GF-D8 (cell line): ENCODE measurements at places on chromosomes 12 and 14.

DNA sequence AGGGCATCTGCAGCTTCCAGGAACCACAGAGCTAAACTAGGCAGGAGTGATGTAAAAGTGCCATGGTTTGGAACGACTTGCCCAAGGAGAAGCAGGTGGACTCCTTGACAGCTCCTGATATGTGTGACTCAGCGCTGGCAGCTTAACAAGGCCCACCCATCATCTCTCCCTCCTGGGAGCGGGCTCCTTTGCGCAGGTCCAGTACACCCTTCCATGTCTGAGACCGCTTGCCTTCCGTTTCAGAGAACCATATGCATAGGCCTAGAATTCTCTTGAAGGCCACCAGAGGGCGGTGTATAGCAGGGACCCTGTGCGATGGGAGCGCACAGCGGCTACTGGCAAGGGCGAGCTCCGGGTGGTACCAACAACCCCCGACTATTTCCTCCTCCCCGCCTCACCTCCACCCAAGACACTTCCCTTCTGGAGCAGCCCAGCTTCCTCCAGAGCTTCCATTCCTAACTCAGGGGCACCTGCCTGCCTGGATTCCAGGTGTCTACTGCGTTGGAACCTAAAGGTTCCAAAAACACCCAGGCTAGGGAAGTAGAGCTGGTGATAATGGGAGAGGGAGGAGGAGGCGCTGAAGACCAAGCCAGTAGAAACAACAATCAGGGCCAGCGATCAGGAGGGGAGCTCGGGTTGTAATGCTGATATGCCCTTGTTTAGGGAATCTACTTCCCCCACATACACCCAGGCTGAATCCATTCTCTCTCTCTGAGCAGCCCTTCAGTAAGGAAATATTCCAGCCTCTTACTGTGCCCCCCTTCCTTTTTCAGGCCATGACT lies 6.3 kb downstream of the DHH start:
- DNase-seq, result peak; percentile 47

GRCh38 chr14:95533391-95533821 lies 1.4 kb upstream of the GLRX5 start:
- no peak for DNase-seq

- no peak for DNase-seq
These were observed 38.6 kb downstream of the NOC4L start for GRCh38 chr12:132182711-132183365.

GRCh38 chr12:3040663-3041544 lies 36.3 kb upstream of the TSPAN9 start:
- DNase-seq, result no peak

- no peak for DNase-seq
These were observed 63.3 kb downstream of the ACSS3 start for GRCh38 chr12:81141217-81141616.

DNA sequence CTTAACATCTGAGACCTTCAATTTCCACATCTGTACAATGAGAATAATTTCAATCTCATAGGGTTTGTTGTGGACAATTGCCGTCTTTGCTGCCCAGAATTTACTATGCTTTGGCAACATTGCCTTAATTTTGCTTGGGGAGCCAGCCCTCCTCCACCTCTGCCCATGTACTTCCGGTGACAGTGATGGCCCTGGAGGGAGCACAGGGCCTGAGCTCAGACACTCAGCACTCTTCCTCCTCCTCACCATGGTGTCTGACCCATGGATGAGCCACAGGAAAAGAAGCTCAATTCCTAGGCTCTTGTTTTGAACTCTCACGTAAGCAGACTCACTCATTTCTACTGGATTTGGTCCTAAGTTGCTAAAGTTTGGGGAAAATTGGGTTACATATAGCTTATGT lies 58.2 kb downstream of the TBC1D30 start:
- DNase-seq, result no peak

GRCh38 chr12:27176765-27177164 lies 67.3 kb upstream of the STK38L start:
- DNase-seq, result no peak

DNA sequence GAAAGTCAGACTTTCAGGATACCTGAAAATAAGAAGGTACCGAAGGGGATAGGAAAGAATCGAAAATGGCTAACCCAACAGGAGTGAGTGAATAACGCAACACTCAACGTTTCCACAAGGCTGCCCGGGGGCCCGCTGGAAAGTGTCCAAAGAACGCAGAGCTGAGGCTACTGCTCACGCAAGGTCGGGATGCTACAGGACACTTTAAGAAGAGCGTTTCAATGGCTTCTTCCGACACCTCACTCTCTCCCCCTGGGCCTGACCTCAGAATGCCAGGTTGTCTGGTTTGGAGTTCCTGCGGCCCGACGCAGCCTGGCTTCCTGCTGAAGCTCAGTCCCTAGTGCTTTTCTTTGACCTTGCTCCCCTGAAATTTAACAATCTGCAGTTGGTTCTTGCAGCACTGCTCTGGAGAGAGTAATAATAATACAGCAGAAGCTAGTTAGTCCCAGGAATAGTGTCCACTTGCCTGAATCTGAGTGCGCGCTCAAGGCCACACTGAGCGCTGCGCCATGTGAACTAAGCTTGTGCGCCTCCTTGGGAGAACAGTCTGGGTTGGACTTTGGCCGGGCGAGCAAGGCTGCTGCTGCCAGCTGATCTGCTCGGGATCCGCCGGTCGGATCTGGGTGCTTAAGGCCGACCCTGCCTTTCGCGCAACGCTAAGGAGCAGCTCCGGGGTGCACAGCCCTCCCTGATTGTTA lies 2.0 kb upstream of the ALX1 start:
- DNase-seq, result no peak

DNA sequence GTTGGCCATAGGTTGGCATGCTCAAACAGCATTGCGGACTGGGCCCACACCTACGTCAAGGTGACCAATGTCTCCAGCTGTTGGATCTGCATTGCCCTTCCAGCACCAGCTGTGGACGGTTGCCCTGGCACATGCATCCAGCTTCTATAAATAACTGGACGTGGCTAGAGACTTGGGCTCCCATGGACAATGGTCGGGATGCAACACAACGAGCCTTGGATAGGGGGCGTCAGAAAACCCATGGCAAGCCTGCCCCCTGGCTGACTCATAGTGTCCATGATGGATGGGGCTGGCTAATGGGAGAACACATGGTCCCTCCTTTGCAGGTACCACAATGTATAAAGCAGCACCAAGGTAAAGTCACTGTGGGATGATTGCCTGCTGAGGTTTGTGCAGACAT lies 331.6 kb upstream of the FAR2 start:
- no peak for DNase-seq

DNA sequence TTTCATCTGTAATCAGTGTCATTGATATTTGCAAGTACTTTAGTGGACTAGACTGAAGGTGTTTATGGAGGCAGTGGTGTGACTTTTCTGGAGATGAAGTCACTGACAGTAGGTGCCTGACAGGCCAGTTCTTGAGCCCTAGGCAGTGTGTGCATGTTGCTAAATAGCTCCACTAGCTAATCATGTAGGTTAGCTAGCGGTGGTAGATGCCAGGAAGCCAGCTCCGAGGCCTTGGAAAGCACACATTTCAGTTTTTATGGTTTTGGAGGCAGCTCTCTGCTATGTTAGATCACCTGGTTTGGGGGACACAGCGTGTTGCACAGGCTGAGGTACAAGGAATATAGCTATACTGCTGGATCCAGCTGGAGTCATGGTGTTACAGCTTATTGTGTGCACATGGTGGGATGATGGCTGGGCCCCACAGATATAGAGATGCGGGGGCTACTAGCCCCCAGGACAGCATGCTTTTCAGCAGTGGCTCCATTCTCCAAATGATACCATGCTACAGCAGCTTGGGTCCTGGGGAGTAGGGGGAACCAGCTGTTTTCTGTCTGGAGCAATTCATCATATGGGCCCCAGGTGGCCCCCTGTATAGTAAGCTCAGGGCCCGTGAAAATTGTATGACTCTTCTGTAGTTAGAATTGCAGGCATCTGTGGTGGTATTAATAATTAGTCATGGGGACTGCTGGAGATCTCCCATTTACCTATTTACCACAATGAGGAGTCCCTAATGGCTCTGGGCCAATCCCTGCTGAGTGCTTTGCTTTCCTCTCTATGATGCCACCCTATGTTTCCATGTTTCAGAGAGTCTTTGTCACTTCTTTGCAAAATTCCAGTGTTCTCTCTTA lies 367.2 kb upstream of the LMO3 start:
- DNase-seq, result no peak

DNA sequence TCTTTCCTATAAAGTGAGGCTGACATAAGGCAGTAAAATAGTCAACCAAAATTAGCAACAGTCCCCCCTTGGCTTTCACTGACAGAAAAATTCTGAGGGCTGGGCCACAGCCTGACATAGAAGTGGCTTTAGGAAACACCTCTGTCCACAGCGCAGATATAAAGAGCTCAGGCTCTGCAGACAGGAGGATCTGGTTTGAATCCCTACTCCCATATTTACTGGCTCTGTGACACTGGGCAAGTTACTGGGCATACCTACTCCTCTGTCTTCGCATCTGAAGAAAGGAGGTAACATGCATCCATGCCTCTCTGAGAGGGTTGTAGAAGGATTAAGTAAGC lies 95.3 kb downstream of the STXBP6 start:
- no peak for DNase-seq

- no peak for DNase-seq
These were observed 70.8 kb downstream of the POLR3B start for GRCh38 chr12:106428384-106428783.

DNA sequence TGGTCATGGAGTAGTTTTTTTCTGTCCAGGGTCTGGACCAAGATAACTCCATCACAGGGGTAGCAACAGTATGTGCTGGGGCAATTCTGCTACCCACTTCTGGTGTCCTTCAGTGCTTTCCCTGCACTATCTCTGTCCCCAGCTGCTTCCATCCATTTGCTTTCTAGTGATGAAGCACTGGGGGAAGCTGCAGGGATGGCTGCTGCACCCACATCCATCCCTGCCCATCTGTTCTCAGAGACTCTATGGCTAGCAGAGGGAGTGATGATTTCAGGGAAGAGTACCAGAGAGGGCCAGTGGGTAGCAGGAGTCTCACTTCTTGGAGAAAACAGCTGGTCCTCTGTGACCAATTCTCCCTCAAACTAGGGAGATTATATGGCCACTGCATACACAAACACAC lies 44.1 kb downstream of the ETV6 start:
- no peak for DNase-seq

- no peak for DNase-seq
These were observed 7.8 kb downstream of the SH2B3 start for GRCh38 chr12:111413442-111414086.

GRCh38 chr14:93332397-93332852 lies 411 bp downstream of the BTBD7 start:
- no peak for DNase-seq

- no peak for DNase-seq
These were observed 21.5 kb upstream of the BEGAIN start for GRCh38 chr14:100608586-100609330.

DNA sequence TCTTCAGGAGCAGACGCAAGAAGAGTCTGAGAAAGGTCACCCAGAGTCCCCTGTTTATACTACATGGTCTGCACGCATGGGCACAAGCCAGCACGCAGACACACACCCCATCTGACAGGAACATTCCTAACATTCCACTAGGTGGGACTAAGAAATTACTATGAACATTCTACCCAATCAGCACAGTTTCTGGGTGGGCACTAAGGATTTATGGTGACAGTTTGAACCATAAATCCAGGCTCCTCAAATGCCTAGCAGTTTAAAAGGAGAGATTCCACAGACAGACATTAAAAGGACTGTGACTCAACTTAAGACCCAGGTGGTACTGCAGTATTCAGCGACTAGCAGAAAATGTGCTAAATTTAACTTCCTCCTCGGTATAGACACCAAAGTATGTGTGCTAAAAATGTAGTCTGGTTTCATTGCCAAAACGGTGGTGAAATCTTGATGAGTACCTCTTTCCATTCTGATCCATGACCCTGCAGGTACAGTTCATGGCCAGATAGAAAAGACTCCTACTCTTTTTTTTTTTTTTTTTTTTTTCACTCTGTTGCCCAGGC lies 16.2 kb downstream of the ABHD4 start:
- no peak for DNase-seq

DNA sequence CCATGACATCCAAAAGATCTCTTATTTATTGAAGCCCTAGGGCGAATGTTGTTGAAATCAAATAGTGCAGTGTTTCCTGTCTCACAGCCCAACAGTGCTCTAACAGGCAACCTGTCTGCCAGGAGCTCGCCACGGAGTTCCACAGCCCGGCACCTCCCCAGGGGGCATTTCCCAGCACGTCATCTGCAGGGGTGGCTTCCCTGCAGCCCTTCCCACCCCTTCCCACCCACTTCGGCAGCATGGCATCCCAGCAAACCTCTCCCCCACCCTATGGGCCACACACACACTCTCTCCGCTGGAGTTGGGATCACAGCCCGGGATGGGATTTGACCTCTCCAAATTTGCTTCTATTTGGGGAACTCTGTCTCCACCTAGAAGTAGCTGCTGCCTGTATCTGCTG lies 62.7 kb upstream of the C14orf180 start:
- no peak for DNase-seq

DNA sequence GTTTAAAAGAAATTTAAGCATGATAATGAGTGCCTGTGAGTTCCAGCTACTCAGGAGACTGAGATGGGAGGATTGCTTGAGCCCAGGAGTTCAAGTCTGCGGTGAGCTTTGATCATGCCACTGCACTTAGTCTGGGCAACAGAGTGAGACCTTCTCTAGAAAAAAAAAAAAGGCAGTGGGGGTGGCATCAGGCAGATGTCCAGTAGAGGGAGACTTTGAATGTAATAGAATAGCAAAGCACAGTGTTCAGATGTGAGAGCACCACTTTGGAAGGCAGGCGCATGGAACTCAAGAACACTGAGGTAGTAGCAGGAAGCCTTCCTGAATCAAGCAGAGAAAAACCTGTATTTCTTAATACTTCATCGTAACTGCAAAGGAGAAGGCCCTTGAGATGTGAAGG lies 394.5 kb upstream of the GARIN6 start:
- no peak for DNase-seq

DNA sequence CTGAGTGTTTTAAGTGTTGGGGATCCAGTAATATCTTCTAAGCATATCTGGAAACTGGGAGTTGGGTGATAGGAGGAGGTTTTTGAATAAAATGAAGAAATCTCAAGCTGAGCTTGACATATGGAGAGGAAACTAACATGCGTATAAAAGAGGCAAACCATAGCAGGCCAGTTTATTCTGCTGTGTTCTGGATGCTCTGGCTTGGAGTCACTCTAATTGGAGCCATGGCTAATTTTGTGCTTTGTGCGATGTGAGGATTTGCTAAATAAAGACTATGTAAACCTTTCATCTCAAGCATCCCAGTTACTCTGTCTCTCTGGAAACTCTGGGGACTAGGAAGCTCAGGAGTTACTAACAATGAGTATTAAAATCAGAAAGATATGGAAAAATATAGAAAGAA lies 66.5 kb downstream of the ATF7IP start:
- DNase-seq, result no peak

- no peak for DNase-seq
These were observed 244.1 kb downstream of the FBXL14 start for GRCh38 chr12:1350055-1350933.
